ENCODE measurements at places on chromosomes 16 and 17.
A peak's percentile ranks its signal among the peaks of the same experiment; 100 is the strongest.

DNA sequence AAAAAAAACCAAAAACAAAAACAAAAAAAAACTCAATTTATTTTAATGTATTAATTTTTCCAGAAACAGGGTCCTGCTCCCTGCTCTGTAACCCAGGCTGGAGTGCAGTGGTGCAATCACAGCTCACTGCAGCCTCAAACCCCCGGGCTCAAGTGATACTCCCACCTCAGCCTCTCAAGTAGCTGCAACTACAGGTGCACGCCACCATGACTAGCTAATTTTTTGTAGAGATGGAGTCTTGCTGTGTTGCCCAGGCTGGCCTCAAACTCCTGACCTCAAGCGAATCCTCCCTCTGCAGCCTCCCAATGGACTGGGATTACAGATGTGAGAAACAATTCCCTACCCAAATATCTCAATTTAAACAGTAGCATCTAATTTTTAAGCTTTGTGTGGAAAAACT lies 25.2 kb upstream of the EMP2 start:
- no peak for DNase-seq

DNA sequence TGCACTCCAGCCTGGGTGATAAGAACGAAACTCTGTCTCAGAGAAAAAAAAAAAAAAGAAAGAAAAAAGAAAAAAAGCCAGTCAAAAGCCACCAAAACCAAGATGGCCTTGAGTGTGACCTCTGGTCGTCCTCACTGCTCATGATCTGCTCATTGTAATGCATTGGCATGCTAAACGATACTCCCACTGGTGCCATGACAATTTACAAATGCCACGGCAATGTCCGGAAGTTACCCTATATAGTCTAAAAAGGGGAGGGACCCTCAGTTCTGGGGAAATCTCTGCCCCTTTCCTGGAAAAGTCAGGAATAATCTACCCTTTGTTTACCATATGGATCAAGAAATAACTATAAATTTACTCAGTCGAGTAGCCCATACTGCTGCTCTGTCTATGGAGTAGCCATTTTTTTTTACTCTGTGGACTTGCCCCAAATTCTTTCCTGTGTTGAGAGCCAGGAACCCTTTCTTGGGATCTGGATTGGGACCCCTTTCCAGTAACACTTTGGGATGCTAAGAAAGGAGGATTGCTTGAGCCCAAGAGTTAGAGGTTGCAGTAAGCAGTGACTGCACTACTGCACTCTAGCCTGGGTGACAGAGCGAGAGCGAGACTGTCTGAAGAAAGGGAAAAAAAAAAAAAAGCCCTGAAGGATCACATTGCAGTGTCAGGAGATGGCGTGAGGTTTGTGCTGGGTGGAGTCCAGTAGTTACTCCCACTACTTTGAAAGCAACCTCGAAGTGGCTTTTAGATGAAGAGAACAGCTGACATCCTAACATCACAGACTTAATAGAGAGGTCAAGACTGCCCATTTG lies 3.7 kb upstream of the TMEM231 start:
- no peak for DNase-seq

DNA sequence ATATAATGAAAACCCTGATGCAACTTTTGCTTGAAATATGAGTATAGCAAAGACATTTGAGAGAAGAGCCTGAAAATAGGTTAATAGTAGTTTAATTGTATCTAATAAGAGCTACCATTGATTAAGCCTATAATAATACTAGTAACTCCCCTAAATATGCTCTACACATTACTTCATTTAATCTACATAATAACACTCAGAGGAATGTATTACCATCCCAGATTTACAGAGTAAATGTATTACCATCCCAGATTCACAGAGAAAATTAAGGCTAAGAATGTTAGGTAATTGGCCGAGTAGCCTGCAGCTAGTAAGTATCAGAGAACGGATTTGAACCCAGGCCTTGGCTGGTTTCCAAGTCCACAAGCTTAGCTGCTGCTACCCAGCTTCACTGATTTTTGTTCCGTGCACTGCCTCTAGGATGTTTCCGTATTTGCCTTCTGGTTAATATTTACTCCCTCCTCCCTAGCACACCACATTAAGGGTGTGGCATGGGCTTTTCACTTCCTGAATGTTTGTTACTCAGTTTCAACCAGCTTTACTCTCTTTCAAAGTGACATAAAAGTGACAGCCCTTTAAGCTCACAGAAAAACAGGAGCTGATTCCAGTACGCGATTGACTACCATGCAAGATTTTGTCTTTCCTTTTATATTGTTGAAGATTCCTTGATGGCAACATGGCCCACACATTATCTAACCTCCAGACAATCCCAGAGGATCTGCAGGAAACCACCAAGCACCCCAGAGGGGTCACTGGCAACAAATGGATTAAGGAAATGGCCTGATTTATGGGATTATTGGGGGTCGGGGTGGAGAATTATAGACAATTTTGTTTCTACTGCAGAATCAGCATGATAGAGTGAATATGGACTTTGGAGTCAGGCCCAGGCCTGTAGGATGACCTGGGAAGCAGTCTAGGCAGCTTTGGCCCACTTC lies 26.7 kb upstream of the TOX3 start:
- no peak for DNase-seq

DNA sequence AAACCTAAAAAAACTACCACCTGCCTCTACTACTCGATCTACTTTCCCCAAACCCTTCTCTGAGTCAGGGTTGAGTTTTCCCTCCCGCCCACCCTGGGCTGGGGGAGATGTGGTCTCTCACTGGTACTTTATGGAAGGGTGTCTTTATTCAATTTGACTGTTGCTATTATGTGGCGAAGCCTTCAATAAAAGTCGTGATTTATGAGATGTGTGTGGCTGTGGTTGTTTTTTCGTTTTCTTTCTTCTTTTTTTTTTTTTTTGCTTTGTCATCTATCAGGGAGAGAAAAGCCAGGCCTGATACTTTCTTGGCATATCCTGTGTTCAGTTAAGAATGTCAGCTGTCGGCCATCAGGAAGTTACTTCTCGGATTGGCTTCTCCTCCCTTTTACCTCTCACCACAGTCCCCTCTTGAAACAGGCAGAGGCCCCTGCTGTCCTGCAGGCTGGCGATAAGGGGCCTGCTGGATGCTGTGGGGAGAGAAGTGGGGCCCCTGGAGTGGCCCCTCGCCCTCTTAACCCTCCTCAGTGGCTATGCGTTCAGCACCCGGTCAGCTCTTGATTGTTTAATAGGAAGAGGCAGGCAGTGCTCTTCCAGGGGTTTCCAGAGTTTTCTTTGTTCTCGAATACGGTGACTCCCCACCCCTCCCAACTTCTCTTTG lies 123.0 kb downstream of the MSI2 start:
- peak; percentile 74 for DNase-seq

- no peak for DNase-seq
Observed at GRCh38 chr16:6615636-6616035, 717.0 kb upstream of the RBFOX1 start.

All from bone marrow (tissue), 2 donors.